Uterus (tissue), 4 donors: ENCODE measurements at places on chromosomes 4 and X. TPM values are rescaled to one million over a fixed set of nuclear protein-coding genes. Genes with fewer than 3 reads are reported as not detected.

Gene GAGE12D
- total RNA-seq = not detected

Gene GPM6B
- total RNA-seq = 6.8 TPM

DNA sequence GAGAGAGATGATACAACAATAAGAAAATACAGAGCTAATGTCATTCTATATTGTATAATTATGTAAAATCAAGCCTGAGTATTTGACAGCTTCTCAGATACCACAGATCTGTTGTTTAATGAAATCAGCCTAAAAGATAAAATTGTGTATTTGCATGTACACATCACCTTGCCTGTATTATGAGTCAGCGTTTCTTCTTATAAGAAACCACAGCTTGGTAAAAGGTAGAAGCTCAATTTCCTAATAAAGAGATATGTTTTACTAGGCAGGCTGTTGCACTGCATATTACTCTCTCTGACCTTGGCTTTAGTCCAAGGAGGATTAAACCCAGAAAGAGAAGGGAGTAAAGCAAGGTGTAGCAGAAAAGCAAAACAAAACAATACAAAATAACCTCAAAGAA, 121.3 kb downstream of the PPARGC1A start:
- no peaks in the 10 kb centered on the region for H3K27me3 ChIP-seq
- H3K36me3 ChIP-seq = no peaks in the 10 kb centered on the region
- H3K4me3 ChIP-seq = no peak overlapping the region
- no peak overlapping the region for H3K27ac ChIP-seq
- DNase-seq = no peak
- H3K4me1 ChIP-seq = no peaks in the 10 kb centered on the region

Gene ADH1B
- total RNA-seq = 6.7 TPM

DNA sequence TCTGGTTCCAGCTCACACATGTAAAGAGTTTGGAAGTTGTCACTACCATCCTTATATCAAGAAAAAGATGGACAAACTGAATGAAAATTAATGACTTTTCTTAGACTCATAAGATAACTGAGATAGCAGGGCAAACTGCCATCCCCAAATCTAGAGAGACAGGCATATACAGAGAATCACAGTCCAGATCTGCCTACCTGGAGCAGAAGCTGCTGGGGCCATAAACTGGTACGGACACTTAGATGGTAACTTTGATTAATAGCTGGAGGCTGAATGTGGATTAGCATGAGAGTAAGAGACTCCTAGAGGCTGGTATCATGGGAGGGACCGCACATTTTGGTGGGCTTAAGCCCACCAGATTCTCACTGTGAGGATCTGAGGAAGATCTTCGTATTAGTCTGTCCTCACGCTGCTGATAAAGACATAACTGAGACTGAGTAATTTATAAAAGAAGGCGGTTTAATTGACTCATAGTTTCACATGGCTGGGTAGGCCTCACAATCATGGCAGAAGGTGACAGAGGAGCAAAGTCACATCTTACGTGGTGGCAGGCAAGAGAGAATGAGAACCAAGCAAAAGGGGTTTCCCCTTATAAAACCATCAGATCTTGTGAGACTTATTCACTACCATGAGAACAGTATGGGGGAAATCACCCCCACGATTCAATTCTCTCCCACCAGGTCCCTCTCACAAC, 10.8 kb upstream of the POLA1 start:
- no peaks in the 10 kb centered on the region for H3K27me3 ChIP-seq
- H3K4me3 ChIP-seq = no peak overlapping the region
- DNase-seq = no peak
- no peak overlapping the region for H3K27ac ChIP-seq
- no peaks in the 10 kb centered on the region for H3K36me3 ChIP-seq

Gene BEX2
- 35.6 TPM for total RNA-seq

Gene TCEAL1
- total RNA-seq = 188 TPM

GRCh38 chr4:123787512-123788080, 391.0 kb downstream of the SPRY1 start:
- no peaks in the 10 kb centered on the region for H3K36me3 ChIP-seq
- no peaks in the 10 kb centered on the region for H3K27me3 ChIP-seq
- H3K27ac ChIP-seq = peak overlapping the region; percentile 39
- no peak overlapping the region for H3K4me3 ChIP-seq

DNA sequence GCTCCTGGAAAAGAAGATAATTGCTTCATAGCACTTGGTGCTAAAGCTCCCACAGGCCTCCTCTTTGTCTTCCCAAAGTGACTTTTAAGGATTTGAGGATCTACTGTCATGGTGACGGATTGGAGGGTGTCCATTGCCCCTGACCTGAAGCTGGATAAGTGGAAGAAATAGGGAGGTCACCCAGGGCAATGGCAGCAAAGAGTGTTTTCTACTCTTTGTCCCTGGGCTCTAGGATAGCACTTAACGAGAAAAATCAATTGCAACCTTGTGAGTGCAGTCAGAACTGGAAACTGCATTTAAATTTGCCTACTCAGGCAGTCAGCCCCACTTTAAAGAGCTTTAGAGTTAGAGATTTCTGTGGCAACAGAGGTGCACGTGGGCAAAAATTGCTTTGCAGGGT, 43.7 kb upstream of the XK start:
- no peak overlapping the region for H3K4me3 ChIP-seq
- DNase-seq = no peak
- no peaks in the 10 kb centered on the region for H3K27me3 ChIP-seq
- H3K36me3 ChIP-seq = no peaks in the 10 kb centered on the region
- H3K4me1 ChIP-seq = no peaks in the 10 kb centered on the region

DNA sequence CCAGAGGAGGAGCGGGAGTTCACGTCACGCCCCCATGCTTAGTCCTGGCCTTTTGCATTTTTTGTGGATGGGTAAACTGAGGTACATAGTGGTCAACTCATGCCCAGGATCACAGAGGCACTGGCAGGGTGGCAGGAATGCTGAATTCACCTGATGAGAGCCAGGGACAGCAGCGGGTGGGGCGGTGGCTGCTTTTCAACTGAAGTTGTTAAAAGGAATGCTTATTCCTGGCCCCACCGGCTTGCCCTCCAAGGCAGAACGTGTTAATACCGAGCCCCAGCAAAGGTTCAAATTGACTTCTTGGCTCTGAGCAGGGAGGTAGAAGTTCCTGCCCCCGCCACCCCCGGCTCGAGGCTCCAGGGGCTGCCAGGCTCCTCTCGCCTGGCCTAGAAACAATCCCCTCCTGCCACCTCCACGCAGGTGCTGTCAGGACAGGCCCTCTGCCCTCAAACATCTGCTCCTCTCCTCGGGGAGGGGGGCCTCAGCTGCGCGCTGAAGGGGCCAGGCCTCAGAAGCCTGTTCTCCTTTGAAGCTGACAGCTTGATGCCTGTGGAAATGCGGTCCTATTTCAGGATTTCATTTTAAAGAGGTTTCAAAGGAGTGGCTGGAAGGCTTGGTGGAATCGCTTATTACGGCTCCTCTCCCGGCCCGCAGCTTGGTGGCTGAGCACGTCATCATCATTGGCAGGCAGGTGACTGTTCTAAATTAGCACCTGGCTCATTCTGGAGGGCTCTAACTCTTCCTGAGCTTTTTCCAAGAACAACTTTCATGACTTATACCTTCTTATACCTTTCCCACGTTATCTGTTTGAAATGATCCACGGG, 93.0 kb downstream of the PHKA2 start:
- no peaks in the 10 kb centered on the region for H3K4me1 ChIP-seq
- no peaks in the 10 kb centered on the region for H3K27me3 ChIP-seq
- H3K36me3 ChIP-seq = no peaks in the 10 kb centered on the region
- H3K4me3 ChIP-seq = no peak overlapping the region
- H3K27ac ChIP-seq = no peak overlapping the region

- H3K4me1 ChIP-seq = no peaks in the 10 kb centered on the region
- no peak overlapping the region for H3K27ac ChIP-seq
- H3K27me3 ChIP-seq = no peaks in the 10 kb centered on the region
- DNase-seq = no peak
- H3K4me3 ChIP-seq = no peak overlapping the region
Measured at GRCh38 chr4:82692101-82692780, 106.4 kb downstream of the SCD5 start.

Gene DCAF8L2
- not detected for total RNA-seq

GRCh38 chr4:8694226-8694625, 101.7 kb downstream of the CPZ start:
- H3K27ac ChIP-seq = no peak overlapping the region
- H3K4me3 ChIP-seq = no peak overlapping the region
- no peaks in the 10 kb centered on the region for H3K27me3 ChIP-seq
- peak; percentile 0 for DNase-seq
